ENCODE measurements at places on chromosomes 12 and 14.
A peak's percentile ranks its signal among the peaks of the same experiment; 100 is the strongest.

DNA sequence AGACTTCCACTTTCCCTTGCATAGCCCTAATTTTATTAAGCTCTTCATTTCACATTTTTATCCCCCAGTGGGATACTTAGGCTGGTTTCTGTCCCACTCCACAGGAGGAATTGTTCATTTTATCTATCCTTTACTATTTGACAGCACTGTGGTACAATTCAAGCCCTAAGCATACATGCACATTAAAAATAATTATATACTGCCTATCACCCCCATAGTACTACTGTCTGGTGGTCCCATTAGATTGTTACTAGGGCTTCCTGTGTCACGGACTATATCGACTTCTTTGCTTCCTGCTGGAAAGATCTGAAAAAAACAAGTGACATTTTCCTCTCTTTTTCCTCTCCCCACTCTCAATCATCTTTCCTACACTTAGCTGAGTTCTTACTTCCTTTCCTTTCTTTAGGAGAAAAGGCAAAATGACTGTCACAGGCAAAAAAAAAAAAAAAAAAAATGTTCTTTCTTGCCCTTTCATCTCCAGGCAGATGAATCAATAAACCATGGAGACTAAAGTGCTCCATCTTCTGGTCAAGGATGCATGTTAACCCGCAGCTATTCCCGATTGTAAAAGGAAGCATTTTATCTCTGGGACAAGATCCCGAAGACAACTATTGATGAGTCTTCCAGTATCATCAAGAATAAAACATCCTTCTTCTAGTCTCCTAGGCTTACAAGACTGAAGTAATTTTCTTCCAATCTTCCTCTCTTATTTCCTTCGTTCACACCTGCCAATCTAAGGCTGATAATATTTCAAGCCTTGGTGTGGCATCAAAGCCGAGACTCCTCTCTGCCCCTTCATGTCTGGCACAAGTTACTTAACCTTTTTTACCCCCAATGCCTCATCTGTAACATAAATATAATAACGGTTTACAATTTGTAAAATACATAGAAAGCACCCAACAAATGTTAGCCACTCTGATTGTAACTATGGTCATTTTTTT is 94.4 kb upstream of the PLEKHG7 start:
- DNase-seq = peak; percentile 63

GRCh38 chr14:71212093-71212492 is 304.8 kb downstream of the PCNX1 start:
- DNase-seq = no peak

GRCh38 chr12:3259973-3260372 is 182.8 kb downstream of the TSPAN9 start:
- no peak for DNase-seq

DNA sequence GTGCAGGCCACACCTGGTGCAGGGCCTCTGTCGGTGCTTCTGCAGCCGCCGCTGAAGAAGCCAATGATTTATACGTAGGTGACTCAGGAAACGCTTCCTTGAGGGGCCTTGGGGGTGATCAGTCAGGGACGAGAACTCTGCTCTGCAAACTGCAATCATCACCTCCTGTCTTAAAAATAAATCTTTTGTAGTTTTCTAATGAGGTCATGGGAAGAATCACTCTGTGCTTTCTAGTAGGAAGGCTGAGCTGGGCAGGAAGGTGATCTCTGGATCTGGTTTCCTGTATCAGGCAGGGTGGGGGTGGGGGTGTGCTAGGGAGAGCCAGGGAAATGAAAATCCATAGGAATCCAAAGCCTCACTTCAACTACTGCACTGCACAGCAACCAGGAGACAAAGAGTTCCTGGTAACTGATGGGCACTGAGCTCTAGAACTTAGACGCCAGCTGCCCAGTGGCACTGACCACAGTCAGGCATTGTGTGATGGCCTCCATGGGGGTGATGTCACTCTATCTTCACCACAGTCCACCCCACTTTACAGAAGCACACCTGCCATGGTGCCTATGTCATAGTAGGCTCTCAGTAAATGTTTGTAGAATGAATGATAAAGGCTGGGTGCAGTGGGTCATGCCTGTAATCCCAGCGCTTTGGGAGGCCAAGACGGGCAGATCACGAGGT is 292.4 kb upstream of the PWP1 start:
- DNase-seq = peak; percentile 50

GRCh38 chr12:125528281-125528680 is 463.0 kb downstream of the AACS start:
- no peak for DNase-seq

GRCh38 chr14:32443890-32444661 is 115.0 kb downstream of the AKAP6 start:
- no peak for DNase-seq

GRCh38 chr12:2117541-2117940 is 64.8 kb downstream of the CACNA1C start:
- DNase-seq = no peak

DNA sequence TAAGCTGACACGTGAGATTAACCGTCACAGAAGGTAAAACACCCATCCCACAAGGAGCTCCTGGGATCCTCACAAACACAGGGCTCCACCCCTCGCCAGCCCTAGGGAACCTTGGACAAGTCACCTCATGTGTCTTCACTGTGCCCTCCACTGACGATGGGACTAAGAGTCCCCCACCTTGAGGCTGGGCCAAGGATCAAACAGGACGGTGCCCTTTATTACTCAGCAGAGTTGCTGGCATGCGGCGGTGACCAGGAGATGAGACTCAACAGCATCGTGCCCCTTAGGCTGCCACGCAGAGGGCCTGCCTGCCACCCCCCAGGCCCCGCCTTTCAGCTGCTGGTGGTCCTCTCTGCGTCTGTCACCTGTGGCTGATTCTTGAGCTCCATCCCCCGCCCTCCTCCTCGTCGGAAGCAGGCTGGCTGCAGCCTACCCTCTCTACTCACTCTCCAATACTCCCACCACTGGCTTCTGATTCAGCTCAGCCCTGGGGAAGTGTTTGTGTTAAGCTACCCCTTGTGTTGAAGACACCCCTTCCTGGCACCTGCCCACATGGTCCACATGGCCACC is 105.2 kb downstream of the DICER1 start:
- DNase-seq = no peak

GRCh38 chr12:53098354-53098981 is 1.0 kb downstream of the IGFBP6 start:
- DNase-seq = peak; percentile 20

Measured in dermis blood vessel endothelial cell (primary cell).